ENCODE measurements at places on chromosomes 16 and 17.

DNA sequence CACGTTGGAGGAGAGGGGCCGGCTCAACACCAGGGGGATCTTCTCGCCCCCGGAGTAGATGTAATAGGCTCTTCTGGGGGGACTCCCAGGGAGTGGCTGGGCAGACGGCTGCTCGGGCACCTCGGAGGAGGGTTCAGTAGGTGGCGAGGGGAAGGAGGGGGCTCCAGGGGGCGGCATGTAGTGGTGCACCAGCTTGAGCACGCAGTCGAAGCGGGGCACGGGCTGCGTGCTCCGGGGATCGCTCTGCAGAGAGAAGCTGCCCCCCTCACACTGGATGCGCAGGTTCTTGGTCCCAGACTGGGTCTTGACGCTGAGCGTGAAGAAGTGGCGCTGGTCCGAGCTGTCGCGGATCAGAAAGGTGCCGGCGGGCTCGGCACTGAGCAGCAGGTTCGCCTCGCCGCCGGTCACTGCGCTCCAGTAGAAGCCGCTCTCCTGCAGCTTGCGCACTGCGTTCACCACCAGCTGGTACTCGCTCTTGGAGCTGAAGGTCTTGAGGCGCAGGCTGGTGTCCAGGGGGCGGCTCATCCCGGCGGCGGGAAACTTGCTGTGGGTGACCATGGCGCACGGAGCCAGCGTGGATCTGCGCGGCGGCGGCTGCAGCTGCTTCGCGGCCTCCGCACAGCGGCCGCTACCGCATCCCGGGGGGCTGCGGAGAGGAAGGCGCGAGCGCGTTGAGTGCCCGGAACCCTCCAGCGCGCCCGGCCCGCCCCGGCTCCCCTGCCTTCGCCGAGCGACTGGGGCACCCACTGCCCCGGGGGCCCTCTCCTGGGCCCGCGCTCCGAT, 1.1 kb downstream of the SOCS3 start:
- no peak for DNase-seq

DNA sequence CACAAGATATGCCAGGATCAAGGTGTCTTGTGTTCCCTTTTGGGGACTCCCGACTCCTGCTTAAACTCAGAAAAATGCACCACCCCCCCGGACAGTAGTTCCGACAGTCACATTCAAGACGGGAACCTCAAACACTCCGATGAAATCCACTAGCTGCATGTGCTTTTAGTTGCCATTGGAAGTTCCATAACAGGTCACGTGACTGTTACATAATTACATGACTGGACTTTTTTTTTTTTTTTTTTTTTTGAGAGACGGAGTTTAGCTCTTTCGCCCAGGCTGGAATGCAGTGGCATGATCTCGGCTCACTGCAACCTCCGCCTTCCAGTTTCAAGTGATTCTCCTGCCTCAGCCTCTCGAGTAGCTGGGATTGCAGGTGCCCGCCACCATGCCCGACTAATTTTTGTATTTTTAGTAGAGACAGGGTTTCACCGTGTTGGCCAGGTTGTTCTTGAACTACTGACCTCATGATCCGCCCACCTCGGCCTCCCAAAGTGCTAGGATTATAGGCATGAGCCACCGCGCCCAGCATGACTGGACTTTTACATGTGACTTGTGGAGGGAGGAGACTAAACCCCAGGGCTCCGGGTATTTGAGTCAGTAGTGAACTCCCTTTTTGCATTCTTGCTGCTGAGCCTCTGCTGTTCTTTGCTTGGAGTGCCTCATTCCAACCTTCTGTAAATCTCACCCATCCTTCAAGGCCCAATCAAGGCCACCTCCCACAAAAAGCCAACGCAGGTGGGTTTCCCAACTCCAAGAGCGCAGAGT, 1.6 kb downstream of the SIRT7 start:
- peak; percentile 4 for DNase-seq

DNA sequence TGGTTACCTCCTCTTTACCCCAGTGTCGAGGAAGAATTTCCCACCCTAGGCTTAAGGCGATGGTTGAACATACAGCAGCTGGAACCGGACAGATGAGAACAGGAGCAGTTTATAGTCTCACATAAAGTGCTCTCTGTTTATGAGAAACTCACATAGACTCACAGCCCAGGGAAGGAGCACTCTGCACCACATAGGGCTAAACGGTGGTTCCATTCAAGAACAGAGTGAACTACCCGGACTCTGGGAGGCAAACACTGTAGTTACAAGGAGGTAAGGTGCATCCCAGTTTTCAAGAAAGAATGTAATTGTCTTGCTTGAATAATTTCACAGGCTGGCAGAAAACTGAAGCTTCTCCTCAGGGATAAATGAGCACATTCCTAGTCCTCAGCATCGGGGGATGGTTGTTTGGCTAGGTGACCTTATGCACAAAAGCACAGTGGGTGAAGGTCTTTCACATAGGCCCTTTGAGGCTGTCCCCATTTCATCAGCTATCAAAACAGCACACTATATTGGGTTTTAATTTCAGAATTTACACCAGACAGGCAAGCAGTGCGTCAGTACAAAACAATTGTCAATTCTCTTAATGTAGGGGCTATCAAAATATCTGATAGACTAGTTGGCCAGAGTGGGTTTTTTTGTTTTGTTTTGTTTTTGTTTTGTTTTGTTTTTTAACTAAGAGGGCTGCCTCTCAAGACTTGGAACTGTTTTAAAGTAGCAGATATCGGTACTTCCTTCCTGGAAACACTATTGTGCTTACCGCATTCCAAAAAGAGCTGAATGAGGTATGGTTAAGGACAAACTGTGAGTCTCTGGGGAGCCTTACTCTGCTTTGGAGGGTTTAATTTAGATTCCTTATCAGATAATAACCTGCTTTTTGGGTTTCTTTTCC, 918.1 kb upstream of the CDH8 start:
- DNase-seq = no peak

DNA sequence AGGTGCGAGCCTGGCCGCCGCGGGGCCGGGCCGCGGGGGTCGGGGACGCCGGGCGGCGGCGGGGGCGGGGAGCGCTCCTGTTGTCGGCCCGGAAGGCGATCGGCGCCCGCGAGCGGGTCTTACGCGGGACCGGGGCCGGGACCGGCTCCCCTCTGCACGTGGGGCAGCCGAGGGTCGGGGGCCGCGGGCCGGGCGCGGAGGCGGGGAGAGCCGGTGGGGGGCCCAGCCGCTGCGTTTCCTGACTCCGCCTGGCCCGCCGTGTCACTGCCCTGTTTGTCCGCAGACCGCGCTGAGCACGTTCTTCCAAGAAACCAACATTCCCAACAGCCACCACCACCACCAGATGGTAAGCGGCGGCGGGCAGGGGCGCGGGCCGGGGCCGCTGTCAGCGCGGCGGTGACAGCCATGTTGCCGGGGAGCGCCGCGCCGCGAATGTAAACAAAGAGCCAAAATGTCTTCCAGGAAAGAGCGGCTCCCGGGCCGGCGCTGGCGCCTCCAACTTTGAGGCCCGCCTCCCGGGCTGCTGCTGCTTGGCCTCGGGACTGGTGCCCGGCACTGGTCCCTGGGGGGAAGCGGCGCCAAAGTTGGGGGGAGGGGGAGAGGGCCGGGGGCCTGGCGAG, 586 bp downstream of the UBALD2 start:
- no peak for DNase-seq

- DNase-seq = peak; percentile 49
These were observed 14.2 kb downstream of the ATP6V0A1 start for GRCh38 chr17:42472709-42473521.

GRCh38 chr16:9755081-9755480, 427.1 kb downstream of the GRIN2A start:
- no peak for DNase-seq

- no peak for DNase-seq
These were observed 76.6 kb downstream of the IRF8 start for GRCh38 chr16:85975451-85975981.

DNA sequence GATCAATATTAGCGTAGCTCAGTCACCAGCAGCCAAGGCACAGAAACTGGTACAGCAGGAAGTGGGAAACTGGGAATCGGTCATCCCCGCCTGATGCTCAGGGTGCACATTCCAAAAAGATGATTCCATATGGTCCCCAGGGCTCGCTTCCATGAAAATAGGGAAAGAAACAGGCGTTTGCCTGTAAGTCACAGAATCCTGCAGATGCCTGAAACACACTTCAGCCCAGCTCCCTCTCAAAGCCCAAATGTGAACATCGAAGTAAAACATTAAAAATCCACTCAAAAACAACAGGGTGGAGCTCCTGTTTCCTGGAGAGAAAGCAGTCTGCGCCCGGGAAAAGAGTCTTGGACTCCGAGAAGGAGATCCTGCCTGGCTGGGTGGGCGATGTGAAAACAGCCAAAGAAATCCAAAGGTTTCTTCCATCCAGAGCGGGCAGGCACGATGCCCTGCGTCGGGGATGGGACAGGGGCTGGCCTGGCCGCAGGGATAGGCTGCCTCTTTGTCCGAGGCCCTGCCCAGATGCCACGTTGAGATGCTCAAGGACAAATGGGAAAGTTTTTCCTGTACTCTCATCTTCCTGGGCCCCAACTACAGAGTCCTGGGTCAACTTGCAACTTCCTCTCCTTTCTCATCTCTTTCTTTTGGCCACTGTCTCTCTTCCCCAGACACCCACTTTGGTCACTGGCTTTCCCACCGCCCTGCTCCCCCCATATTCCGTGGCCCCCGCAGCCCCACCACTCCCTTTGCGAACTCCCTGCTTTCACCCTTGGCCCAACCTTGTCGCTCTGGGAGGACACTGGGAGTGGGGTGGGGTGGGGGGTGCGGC, 743 bp downstream of the WIPI1 start:
- peak; percentile 82 for DNase-seq

DNA sequence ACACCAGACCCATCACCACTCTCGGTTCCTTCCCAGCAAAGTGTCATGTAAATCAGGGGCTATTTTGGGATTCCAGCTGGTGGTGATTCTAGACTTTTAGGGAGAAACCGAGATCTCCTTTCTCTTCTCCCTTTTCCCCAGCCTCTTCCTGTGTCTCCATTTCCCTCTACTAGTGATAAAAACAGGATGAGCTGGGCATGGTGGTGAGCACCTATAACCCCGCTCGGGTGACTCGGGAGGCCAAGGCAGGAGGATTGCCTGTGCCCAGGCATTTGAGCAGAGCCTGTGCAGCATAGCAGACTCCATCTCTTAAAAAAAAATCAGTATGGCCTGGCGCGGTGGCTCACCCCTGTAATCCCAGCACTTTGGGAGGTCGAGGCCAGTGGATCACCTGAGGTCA, 6.1 kb downstream of the TBX21 start:
- DNase-seq = no peak

GRCh38 chr17:39400547-39401411, 647 bp downstream of the FBXL20 start:
- no peak for DNase-seq

GRCh38 chr16:50368410-50369132, at the start of gene BRD7:
BRD7 (minus strand) TSS chr16:50368988; CDS start chr16:50368774, 214 bp downstream.
- peak; percentile 21 for DNase-seq

GRCh38 chr17:21127509-21128077, 829 bp downstream of the DHRS7B start:
- no peak for DNase-seq

DNA sequence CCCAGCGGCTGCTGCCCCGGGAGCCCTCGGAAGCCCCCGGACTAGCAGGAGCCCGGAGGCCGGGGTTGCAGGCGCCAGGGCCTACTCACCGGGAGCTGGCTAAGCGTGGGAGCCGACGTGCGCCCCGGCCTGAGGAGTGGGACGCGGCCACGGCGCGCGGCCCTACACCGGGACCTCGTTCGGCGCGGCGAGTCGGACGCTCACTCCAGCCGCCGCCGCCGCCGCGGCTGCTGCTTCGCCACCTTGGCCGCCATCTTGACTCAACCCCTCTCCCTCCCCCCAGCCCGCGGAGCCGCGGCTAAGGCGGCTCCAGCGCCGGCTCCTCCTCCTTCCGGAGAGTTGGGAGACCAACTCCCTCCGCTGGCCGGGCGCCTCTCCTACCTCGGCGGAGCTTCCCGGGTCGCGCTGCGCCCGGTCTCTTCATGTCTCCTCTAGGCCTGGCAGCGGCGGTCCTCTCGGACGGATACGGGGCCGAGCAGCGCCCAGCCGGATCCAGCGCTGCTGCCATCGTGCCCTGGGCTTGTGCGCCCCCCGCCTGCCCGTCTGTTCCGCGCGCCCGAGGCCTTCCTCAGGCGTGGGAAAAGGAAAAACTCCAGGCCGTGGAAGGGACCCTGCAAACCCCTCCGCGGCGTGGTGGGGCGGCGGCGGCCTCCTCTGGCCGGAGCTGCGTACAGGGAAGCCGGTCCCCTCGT, at the start of gene NCOR1:
NCOR1 (minus strand) TSS at position 262 of the 692 bp plus-strand sequence. CDS start 20,965 bp downstream, outside the sequence.
- peak; percentile 86 for DNase-seq

GRCh38 chr16:56888806-56889205, 23.8 kb downstream of the SLC12A3 start:
- DNase-seq = no peak

DNA sequence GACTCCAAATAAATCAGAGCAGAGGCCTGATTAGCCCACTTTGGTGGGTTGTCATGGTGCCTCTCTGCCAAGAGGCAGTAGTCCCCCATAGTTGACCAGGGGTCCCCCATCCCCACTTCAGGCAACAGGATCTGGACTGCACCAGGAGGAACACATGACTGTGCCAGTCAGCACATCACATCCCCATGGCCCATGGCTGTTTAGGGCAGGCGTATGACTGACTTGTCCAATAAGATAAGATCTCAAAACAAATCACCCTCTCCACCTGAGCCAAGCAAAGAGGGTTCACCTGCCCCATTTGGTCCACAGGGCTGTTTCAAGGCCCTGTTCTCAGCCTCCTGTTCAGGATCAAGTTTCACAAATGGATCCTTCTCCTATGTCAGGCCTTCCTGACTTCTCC, 93.3 kb downstream of the C16orf78 start:
- no peak for DNase-seq

- no peak for DNase-seq
These were observed 44.4 kb downstream of the LYRM1 start for GRCh38 chr16:20944861-20945574.

GRCh38 chr16:50699326-50700159, 6.1 kb downstream of the NOD2 start:
- no peak for DNase-seq

- DNase-seq = no peak
These were observed 94.7 kb upstream of the SIAH1 start for GRCh38 chr16:48479955-48480354.

GRCh38 chr17:33797181-33797580, 457.9 kb upstream of the CCL2 start:
- no peak for DNase-seq

GRCh38 chr17:49881054-49881402, 33.2 kb upstream of the TAC4 start:
- DNase-seq = no peak

DNA sequence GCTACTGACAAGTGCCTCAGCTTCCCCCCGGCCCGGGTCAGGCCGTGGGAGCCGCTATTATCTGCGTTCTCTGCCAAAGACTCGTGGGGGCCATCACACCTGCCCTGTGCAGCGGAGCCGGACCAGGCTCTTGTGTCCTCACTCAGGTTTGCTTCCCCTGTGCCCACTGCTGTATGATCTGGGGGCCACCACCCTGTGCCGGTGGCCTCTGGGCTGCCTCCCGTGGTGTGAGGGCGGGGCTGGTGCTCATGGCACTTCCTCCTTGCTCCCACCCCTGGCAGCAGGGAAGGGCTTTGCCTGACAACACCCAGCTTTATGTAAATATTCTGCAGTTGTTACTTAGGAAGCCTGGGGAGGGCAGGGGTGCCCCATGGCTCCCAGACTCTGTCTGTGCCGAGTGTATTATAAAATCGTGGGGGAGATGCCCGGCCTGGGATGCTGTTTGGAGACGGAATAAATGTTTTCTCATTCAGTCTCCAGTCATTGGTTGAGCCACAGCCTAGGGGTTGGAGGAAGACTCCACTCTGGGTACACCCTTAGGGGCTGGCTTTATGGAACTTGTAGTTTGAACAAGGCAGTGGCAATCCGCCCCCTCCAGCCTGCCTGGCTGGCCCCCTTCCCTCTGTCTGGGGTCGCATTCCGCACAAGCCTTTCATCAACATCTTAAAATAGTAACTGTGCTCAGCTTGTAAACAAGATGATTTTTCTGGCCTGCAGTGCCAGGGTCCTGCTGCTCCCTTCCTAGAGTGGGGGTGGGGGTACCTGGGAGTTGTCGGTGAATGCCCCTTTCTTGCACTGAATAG, 4.1 kb downstream of the SYNGR2 start:
- no peak for DNase-seq
